ENCODE measurements at places on chromosomes 4 and X.
A peak's percentile ranks its signal among the peaks of the same experiment; 100 is the strongest.

DNA sequence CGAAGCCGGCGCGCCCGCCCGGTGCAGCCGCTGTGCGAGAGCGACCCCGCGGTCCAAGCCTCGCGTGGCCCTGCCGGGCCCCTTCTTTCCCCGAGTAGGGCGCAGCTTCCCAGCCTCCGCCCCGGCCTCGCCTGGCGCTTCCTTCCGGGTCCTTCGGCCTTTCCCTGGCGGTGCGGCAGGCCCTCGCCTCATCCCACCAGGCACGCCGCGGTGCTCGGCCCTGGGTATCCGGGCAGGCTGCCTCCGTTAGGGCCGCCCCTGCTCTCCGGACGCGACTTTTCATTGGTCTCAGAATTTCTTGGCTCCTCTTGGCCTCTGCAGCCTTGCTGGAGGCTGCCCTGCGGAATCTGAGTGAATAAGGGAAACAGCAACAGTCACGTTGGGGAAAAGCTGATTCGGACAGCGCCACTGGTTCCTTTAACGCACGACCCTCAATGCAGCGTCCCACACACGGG is 429 bp downstream of the UVSSA start:
- peak; percentile 32 for DNase-seq

DNA sequence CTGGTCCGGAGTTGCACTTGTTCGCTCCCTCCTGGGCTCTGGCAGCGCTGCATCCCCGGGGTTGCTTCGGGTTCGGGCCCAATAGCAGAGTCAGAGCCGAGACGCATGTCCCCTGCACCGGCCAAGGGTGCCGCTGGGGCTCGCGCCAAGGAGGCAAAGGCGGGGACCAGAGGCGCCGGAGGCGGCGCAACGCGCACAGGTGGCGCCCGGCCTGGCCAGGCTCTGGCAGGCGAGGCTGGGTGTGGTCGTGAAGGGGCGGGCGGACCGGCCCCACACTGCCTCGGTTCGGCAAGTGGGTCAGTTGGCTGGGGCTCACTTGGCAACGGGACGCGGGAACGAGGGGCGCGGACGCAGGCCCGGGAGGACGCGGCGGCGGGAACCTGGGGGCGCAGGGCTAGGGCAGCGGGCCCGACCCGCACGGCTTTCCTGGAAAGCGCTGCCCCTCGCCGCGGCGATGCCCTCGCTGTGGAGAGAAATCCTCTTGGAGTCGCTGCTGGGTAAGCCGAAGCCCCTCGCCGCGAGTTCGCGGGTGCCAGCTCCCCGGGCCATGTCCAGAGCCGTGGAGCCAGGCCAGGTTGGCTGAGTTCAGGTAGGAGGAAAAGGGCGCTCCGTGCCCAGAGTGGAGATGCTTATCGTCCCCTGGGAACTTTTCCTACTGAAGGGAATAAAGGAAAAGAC is at the start of gene CWH43:
Gene CWH43, plus strand, starts transcription at position 300 of the 678 bp plus-strand sequence. Its CDS starts 155 bp downstream, at position 455.
- no peak for DNase-seq

- DNase-seq, result no peak
These were observed 687.3 kb upstream of the ACTRT1 start for GRCh38 chrX:128739539-128739938.

DNA sequence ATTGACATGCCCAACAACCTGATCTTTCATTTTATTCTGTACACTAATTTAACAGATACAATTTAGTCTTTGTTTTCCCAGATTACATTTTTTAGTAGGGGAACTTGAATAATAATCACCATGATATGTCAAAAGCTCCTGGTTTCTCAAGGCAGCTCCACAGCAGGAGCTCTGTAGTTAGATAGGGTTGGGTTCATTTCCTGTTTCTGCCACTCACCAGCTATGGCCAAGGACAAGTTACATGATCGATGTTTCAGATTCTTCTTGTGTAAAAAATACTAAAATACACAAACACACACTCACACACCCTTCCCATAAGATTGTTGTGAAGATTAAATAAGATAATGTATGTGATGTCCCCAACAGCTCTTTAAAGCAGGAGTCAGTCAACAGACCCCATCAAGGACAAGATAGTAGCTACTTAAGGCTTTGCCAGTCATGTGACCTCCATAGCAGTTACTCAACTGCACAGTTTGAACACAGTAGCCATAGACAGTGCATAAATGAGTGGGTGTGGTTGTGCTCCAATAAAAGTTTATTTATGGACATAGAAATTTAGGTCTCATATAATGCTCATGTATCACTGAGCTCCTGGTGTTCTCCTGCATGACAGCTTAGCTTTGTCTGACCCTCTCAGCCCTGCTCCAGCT is 18.4 kb downstream of the GUCY1A1 start:
- no peak for DNase-seq

- DNase-seq, result no peak
These were observed 98.5 kb downstream of the RRAGB start for GRCh38 chrX:55816023-55816422.

- no peak for DNase-seq
These were observed 52.5 kb downstream of the LINC00632 start for GRCh38 chrX:140762061-140762460.

GRCh38 chrX:103175944-103176753 is 38.8 kb upstream of the BEX4 start:
- peak; percentile 28 for DNase-seq

GRCh38 chr4:40934676-40935075 is 184.9 kb downstream of the NSUN7 start:
- no peak for DNase-seq

- no peak for DNase-seq
These were observed 34.4 kb upstream of the MSMO1 start for GRCh38 chr4:165293061-165293460.

- no peak for DNase-seq
These were observed 74.4 kb downstream of the LUZP4 start for GRCh38 chrX:115363897-115364296.

DNA sequence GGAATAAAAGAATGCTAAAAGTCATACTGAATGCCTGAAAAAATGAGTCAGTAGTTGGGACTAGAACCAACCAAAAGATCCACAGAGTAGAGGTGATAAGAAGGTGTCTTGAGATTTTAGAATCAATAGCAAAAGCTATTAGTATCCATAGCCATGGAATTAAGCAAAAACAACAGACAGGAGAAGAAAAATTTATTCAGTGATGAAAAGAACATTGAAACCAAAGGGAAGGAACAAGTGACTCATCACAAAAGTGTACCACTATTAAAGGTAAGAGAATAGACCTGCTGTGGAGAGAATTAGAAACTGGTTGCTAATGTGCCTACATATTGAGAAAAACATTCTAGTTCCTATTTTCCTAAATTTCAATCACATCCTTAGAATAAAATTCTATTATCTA is 182.0 kb upstream of the NEIL3 start:
- DNase-seq, result no peak

GRCh38 chrX:72347366-72347765 is 41.7 kb upstream of the CITED1 start:
- DNase-seq, result no peak

GRCh38 chr4:61254406-61254805 is 54.3 kb downstream of the ADGRL3 start:
- DNase-seq, result no peak

DNA sequence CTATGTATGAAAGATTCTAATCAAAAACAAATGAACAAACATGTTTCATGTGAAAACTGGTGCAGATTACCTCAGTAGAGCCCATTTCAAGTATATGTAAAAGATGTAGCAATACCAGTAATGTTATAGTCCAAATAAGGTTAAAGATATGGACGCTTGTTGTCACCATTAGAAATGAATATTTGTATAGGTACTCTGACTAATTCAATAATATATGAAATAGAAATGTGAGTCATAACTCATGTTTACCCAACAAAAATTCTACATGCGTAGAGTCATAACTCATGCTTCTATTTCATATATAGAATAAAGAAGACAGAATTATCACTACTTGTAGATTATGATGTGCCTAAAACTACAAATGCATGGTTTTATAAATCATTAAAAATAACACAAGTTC is 739.1 kb upstream of the DIAPH2 start:
- no peak for DNase-seq

- DNase-seq, result no peak
These were observed 52.2 kb downstream of the FRYL start for GRCh38 chr4:48727666-48728459.

GRCh38 chrX:21738210-21738949 is 19.5 kb downstream of the SMPX start:
- no peak for DNase-seq

DNA sequence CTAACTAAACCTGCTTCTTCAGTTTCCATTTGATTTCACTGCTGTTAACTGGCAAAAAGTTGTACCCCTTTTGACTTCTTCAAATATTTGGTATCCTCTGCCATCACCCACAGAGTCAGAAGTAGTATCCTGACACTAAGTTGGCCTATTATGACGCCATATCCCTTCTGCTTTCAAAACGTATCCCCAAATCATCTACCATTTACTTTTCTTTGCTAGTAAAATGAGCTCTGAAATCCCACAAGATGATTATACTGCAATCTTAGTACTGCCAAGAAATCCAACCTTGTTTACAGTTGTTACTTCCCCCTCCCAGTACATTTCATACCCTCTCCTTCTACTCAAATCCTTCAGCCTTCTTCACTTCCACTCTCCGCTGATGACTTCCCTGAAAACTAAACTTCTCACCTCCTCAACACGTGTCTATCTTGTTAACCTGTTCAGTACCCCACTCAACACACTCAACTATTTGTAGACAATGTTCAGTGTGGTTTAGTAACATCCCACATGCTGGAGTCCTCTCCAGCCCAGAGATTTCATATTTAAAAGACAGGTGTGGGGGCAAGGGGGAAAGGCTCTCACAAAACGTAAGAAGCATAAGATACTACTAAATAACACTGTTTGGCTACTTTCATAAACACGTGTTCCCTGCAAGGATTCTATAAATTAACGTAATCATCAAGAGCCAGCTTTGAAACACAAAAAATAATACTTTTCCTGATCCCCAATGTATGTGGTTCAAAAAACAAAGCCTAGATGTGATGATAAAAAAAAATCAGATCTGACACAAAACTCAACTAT is 1.3 kb downstream of the NAF1 start:
- DNase-seq, result no peak

- DNase-seq, result no peak
These were observed at the start of gene GUCY1A1 for GRCh38 chr4:155666344-155667221. Gene GUCY1A1 (plus strand): TSS chr4:155666848. CDS start chr4:155696868, 30,020 bp downstream.

- DNase-seq, result no peak
These were observed 373 bp upstream of the INTS6L start for GRCh38 chrX:135520022-135520552.

DNA sequence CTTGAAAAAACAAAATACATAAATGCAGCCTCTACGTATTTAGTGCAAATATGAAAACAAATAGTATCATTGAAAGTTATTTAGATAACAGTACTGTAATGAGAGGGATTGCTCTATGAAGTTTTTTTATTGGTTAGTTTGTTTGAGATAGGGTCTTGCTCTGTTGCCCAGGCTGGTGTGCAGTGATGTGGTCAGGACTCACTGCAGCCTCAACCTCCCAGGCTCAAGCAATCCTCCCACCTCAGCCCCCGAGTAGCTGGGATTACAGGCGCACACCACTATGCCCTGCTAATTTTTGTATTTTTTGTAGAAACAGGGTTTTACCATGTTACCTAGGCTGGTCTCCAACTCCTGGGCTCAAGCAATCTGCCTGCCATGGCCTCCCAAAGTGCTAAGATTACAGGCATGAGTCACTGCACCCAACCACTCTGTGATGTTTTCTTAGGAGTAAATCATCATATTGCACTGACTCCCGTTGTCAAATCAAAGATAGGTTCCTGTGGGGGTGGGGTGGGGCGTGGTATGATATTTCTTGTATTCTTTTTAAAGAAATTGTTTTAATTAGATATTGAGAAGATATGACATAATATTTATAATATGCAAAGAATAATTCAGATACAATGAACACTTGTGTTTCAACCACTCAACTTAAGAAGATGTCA is 75.8 kb downstream of the ATG4A start:
- no peak for DNase-seq

DNA sequence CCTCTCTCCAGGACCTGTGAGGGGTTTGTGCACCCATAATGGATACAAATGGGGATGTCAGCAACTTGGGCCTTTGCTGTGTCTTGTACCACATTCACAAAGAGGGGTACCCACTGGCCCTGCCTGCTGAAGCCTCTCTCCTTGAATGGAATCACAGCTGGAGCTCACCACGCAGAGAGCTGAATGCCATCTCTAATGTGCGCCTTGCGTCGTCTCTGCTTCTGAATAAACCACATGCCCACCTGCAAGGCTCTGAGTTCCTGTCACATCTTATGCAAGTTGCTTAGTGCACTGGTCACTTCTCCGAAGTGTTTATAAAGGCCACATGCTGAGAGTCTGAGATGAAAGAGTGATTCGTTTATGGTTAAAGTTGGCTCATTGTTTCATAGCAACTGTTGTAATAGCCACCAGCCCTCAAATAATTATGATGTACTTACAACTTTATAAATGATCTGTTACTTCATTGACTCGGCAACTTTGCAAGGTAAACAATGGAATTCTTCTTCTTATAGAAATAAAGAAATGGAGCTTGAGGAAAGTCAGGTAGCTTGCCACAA is 6.2 kb upstream of the PUDP start:
- DNase-seq, result no peak

GRCh38 chr4:140052050-140052449 is 101.9 kb downstream of the MAML3 start:
- DNase-seq, result no peak

GRCh38 chr4:6881908-6882307 is 27.7 kb upstream of the TBC1D14 start:
- DNase-seq, result no peak

GRCh38 chr4:64617800-64618199 is 208.6 kb upstream of the TECRL start:
- DNase-seq, result no peak
